ENCODE measurements at places on chromosomes 6 and 20. TPM values are rescaled to one million over a fixed set of nuclear protein-coding genes. Genes with fewer than 3 reads are reported as not detected.
A peak's percentile ranks its signal among the peaks of the same experiment; 100 is the strongest.

CRISP1 gene
- not detected for total RNA-seq

HLA-DRB1 gene
- 51.4 TPM for total RNA-seq

DNA sequence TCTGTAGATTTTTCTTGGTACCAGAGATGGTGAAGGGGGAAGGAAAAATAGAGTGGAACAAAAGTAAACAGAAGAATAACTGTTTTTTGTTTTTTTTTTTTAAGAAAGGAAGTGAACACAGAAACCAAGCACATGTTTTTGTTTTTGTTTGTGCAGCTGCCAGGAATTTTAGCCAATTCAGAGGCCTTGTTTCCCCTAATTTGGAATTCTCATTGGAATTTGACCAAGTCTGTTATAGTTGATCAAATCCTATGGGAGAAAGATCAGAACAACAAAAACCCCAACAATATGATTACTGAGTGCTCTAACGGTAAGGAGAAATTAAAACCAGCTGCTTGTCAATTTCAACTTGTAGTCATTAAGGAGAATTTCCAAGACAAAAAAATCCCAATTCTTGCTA lies 18.2 kb upstream of the IL22RA2 start:
- no peaks in the 10 kb centered on the region for H3K27me3 ChIP-seq
- no peak for DNase-seq
- H3K4me1 ChIP-seq = peaks cover 4% of the 10 kb centered on the region
- H3K27ac ChIP-seq = no peak overlapping the region

DNA sequence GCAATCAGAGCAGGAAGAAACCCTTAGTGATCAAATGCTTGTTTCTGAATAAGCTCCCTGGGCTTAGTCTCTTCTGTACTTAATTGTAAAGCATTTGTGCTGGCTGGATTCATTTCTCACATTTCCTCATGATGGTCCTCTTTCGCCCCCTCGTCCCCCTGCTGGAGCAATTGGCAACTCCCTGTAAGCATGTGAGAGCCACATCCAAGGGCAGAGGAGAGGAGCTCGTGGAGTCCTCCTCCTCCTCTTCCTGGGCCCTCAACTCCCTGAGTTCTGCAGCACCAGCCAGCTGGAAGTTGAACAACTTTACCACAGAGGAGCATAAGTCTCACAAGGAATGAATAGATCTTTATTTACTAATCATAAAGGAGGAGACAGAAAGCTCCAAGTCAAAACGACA lies 12.6 kb downstream of the ANKEF1 start:
- DNase-seq = no peak
- H3K4me1 ChIP-seq = peaks cover 4% of the 10 kb centered on the region
- H3K4me3 ChIP-seq = no peak overlapping the region
- H3K27me3 ChIP-seq = no peaks in the 10 kb centered on the region
- H3K36me3 ChIP-seq = peaks cover 6% of the 10 kb centered on the region
- H3K27ac ChIP-seq = no peak overlapping the region

GRCh38 chr20:50967586-50967985 lies 9.0 kb downstream of the MOCS3 start:
- no peak for DNase-seq
- H3K27me3 ChIP-seq = no peaks in the 10 kb centered on the region
- no peak overlapping the region for H3K4me3 ChIP-seq
- H3K27ac ChIP-seq = no peak overlapping the region
- no peaks in the 10 kb centered on the region for H3K4me1 ChIP-seq

- H3K4me1 ChIP-seq = no peaks in the 10 kb centered on the region
- H3K27ac ChIP-seq = no peak overlapping the region
Measured at GRCh38 chr6:145699462-145699861, 35.9 kb downstream of the EPM2A start.

DNA sequence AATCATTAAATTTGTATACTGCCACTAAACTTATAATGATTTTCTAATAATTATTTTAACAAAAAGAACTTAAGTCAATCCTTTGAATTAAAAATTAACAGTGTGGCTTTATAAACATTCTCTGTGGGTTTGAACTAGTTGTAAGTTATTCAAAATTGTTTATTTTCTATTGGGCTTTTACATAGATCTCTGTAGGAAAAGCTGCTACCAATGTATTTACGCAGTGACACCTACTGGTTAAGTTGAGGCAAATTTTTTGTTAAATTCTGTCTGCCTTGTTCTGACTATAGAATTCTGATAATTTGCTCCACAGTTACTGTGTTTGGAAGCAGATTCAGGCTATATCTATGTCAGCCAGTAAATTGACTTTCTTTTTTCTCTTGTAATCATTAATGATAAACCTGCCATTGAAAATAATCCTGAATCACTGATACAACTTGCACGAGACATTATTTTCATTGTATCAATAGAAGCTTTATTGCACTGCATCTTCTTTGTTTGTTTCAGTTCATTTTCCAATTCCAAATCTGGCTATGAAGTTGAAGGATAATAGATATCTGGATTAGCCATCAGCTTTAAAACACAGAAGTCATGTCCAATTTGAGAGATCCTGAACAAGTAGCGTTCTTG lies 66.0 kb upstream of the UTRN start:
- no peak overlapping the region for H3K27ac ChIP-seq
- DNase-seq = peak; percentile 21
- H3K4me1 ChIP-seq = peaks cover 41% of the 10 kb centered on the region
- H3K36me3 ChIP-seq = peaks cover 2% of the 10 kb centered on the region

DNA sequence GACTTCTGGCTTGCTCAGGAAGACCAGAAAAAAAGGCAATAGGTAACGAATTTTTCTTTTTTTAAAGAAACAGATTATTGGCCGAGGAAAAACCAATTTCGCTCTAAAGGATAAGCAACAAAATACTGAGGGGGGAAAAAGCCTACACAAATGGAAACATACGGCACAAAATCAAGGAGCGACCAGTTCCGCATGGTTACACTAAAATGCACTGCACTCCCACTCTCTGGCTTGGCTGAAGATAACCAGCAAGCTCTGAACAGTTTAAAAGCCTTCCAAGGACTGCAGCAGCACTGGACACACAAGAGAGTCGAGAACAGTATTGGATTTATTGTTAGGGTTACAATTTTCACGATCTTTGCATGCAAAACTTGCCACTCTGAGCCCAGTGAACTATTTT lies 881 bp upstream of the MAP7 start:
- peak overlapping the region; percentile 54 for H3K4me3 ChIP-seq
- H3K27ac ChIP-seq = no peak overlapping the region
- no peak for DNase-seq
- H3K27me3 ChIP-seq = peaks cover 53% of the 10 kb centered on the region
- peaks cover 7% of the 10 kb centered on the region for H3K36me3 ChIP-seq

DNA sequence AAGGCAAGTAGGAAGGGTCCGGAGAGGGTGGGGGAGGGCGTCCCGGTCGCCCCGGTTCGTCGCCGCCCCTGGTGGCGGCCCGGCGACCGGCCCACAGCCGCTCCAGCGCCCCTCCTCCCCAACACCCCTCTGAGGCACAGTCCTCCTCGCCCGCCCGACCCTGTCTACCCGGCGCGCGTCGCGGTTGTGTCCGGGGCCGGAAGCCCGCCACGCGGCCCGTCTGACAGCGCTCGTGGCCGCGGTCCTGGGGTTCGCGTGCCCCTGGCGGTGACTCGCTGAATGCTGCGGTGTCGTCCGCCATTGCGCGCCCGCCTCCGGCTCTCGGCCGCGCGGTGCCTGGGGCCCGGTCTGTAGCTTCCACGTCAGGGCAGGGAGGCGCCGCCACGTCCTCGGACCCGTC lies 335.3 kb upstream of the DEFB115 start:
- H3K27me3 ChIP-seq = no peaks in the 10 kb centered on the region
- H3K4me3 ChIP-seq = no peak overlapping the region
- no peaks in the 10 kb centered on the region for H3K4me1 ChIP-seq
- H3K36me3 ChIP-seq = no peaks in the 10 kb centered on the region
- DNase-seq = no peak
- H3K27ac ChIP-seq = no peak overlapping the region
